Urinary bladder (tissue), 4 donors: ENCODE measurements at places on chromosomes 2 and 18. TPM values are rescaled to one million over a fixed set of nuclear protein-coding genes. Genes with fewer than 3 reads are reported as not detected.

DNA sequence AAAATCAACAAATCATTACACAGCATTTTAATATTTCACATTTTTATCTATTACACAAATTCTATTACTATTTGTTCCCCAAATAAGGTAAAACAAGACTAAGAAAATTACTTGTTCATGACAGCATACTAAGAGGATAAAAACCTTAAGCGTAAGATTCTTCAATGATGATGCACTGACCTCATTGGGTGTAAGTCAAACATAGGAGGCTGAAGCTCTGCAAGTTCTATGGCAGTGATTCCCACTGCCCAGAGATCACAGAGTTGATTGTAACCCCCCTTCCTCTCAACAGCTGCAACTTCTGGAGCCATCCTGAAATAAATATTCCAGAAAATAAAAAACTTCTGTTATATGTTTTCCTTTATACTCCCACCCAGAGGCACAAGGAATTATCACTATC lies 82.2 kb upstream of the CDKL4 start:
- no peak for DNase-seq

- no peak for DNase-seq
Observed at GRCh38 chr2:65275141-65275915, 47.7 kb downstream of the ACTR2 start.

DNA sequence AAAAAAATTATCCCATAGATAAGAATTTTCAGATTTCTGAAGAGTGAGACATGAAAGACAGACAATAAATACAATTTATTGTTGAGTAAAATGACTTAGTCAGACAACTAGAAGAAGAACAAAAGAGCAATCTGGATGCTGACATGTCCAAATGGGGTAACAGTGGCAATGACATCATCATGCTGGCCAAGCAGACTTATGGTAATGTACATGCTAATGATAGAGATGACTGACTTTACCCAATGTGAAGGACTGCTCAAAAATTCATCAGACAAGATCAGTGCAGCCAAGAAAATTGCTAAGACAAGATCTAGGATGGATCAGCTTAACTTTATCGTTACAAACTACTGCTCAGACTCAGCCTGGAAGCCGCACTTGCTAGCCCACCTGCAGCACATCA lies 70.5 kb upstream of the SRD5A2 start:
- DNase-seq: no peak

DNA sequence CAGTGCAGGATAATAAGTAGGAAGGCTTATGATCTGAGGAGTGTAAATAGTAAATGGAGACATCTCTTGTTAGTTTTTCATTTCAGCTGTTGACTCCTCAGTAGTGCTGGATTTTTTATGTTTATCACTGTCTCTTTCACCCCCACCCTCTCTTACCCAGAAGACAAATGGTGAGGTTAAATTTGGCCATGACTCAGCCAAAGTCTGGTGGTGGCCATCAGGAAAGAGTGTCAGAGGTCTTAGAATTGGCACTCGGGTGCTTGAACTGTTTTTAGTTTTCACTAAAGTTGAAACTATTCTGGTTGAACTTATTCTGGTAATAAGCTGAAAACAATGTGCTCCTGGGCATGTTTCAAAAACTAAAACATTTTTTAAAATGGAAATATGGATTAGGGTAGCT lies 123.3 kb downstream of the FHOD3 start:
- DNase-seq: no peak

GRCh38 chr2:134039912-134040581 lies 213.8 kb upstream of the MGAT5 start:
- DNase-seq: no peak

DNA sequence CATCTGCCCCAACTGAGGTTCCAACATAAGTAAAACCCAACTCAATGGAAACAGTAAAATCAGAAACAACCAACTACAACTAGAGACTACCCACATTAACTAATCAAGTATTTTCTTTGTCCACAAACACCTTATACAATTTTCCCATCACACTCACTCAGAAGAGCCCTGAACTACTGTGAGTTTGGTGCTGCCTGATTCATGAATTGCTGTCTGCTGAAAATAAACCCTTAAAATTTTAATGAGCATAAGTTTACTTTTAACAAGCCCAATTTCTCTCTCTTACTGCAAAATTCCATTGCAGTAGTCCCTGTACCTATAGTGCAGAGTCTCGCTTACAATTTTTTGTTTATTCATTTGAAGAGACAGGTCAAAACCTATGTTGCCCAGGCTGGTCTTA lies 203.9 kb downstream of the NBAS start:
- DNase-seq: no peak

GRCh38 chr2:241842620-241843211 lies 16.0 kb downstream of the PDCD1 start:
- no peak for DNase-seq

DNA sequence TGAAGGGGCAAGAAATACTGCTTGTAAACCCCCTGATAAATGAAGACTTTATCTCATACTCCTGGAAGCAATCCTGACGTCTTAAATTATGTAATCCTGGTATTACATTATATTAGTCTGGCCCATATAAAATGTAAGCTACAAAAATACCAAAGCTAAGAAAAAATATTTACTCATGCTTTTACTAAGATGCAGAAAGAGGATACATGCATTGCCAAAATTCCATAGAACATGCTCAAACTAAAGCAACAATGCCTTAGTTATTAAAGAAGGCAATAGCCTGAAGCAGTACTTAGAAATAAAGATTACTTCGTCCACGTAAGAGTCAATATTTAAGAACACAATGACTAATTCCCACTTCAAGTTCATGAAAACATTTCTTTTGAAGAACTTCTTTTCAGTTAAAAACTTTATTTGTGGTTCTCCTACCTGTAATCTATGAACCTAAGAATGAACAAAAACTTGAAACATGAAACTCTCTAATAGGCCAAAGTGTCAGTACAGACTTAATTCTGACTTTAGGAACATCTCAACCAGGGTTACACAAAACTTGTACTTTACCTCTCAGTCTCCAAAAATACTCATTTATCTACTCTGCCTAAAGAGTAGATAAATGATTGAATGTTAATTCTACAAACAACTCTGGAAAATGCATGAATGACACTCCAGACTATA lies 117.3 kb downstream of the THADA start:
- no peak for DNase-seq

Gene SCYGR3
- not detected for total RNA-seq

Gene TWIST2
- total RNA-seq: 20.5 TPM

- no peak for DNase-seq
Observed at GRCh38 chr2:2507417-2507997, 176.4 kb upstream of the MYT1L start.

GRCh38 chr2:218030409-218031195 lies 27.8 kb upstream of the TNS1 start:
- DNase-seq: no peak

Gene MYOM1
- 41.9 TPM for total RNA-seq

DNA sequence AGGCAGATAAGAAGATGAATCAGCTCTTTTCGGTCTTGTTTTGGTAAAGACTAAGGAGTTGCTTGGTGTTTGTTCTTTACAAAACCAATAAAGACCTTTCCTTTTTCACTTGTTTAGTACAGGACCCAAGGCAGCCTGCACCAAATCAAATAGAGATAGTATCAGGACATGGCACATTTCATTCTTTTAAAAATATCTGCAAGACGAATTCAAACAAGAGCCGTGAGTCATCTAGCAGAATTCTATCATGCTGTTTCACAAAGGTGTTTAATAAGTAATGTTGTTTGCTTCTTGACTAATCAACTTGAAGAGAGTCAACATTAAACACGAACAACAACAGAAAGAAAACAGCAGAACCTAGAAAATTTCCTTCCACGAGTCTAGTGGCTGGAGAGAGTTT lies 102.8 kb upstream of the TTN start:
- no peak for DNase-seq

- no peak for DNase-seq
Observed at GRCh38 chr2:140770645-140771044, 1360.2 kb downstream of the LRP1B start.

DNA sequence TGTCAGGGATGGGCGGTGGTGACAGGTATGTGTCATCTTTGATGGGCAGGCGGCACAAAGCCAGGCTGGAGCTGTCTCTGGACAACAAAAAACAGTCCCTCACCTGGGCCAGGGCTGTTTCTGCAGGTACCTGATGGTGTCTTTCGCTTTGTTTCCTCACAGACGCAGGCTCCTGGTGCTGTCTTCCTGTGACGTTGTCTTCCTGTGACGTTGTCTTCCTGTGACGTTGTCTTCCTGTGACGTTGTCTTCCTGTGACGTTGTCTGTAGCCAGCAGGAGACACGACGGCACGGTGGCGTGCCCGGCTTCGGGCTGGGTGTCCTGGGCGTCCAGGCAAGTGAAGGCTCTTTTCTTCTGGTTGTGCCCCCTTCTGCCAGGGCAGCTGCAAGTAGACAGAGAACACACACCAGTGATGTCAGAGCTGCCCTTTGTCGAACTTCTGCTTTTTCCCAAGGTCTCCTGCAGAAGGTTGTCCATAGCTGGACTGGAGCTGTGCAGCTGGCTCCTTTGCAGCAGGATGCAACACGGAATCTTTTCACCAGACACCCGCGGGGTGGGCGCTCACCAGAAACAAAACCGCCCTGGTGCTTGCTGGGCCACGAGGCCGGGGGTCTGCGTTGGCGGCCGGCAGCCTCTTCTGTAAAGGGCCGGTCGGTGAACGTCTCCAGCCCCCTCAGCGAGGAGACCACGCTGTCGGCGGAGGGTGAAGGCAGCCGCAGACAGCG lies 21.1 kb downstream of the GPR35 start:
- no peak for DNase-seq

GRCh38 chr2:45259138-45259537 lies 249.9 kb upstream of the SIX2 start:
- DNase-seq: no peak

- no peak for DNase-seq
Observed at GRCh38 chr2:213696442-213696841, 412.2 kb downstream of the SPAG16 start.

DNA sequence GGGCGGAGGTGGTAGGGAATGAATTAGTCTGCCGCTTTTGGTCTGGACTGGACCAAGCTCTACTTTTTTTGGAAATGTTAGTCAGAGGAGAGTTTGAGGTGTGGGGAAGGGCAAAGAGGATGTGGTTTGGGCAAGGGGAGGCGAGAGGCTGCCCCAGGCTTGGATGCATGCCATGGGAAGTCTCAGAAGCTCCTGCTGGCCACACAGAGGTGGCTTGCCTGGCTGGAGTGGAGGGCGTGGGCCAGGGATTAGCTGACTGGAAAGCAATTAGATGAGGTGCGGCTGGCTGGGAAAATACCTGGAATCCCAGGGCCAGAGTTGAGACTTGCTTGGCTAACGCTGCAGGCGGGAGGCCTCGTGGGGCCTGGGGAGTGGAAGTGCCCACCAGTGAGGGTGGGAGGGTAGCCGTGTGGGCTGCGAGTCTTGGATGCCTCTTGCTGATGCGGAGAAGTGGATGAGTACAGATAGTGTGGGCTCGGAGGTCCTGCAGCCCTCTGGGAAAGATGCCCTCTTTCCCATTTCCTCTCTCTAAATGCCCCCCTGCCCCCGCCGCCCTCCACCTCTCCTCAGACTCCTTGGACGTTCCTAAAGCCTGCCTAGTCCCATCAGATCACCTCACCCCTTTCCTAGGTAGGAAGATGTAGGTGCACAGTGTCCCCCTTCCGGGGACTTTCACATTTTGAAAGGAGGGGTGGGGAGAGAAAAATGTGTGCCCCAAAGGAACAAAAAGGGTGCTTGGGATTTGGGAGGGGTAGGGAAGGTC lies 117.6 kb downstream of the SMAD7 start:
- no peak for DNase-seq

DNA sequence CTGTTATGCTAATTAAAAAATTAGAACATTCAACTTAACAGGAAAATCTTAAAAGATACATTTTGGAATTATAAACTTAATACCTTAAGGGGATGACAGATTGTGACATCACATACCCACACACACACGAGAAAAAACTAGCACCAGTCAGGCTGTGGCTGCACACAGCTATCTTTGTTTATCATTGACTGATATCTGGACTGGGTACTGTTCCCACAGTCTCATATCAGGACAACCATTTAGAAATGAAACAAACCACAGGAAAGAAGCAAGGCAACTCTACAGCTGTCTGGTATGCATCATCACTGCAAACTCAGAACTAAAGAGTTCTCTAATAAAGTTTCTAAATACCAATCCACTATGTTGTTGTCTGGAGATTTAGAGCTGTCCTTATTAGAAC lies 210.9 kb upstream of the SMAD7 start:
- no peak for DNase-seq

Gene RTN4
- total RNA-seq: 288 TPM

DNA sequence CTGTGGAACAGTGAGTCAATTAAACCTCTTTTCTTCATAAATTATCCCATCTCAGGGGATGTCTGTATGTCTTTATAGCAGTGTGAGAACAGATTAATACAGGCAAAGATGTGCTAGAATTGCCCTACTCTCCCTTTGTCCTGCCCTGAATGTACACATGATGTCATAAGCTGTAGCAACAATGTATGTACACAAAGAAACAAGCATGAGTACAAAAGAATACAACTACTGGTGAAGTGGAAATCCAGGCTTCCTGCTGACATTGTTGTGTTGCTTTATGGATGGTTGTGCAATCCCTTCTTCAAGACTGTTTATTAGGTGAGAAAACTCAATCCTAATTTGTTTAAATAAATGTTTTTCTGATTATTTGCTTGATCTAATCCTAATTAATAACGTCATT lies 446.6 kb downstream of the DSC3 start:
- no peak for DNase-seq

Gene PRLH
- total RNA-seq: not detected

Gene ITGB6
- total RNA-seq: 25.2 TPM

Gene ASB18
- not detected for total RNA-seq

DNA sequence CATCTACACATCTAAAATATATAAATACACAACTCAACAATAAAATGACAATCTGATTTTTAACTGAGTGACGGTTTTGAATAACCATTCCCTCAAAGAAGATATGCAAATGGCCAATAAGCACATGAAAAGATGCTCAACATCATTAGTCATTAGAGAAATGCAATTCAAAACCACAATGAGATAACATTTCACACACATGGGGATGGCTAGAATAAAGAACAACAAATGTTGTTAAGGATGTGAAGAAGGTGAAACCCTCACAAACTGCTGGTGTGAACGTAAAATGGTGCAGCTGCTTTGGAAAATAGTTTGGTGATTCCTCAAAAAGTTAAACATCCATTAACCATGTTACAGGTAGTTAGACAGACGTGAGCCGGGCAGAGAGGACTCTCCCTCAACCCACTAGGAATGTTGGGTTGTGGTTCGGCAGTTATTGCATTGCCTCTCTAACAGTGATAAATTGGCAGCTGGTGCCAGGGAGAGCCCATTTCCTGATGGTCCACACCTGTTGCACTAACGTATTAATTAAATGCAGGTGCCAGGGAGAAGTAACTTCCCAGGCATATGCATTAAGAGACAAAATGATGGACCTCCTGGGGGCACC lies 22.3 kb upstream of the DUSP2 start:
- DNase-seq: no peak

- no peak for DNase-seq
Observed at GRCh38 chr2:160910681-160911080, 249.5 kb upstream of the TANK start.

Gene OR6B2
- total RNA-seq: not detected

- DNase-seq: no peak
Observed at GRCh38 chr2:3470166-3470651, 49.1 kb downstream of the ADI1 start.

Gene SKA1
- 11.5 TPM for total RNA-seq

Gene FEV
- total RNA-seq: not detected

GRCh38 chr18:57915248-57915647 lies 112.1 kb upstream of the ATP8B1 start:
- DNase-seq: no peak

Gene TEX44
- not detected for total RNA-seq

Gene NAT8
- not detected for total RNA-seq

Gene DNAH7
- 3.5 TPM for total RNA-seq

Gene SERPINB12
- not detected for total RNA-seq

Gene CDCA7
- 10.1 TPM for total RNA-seq

Gene INPP5D
- total RNA-seq: 13.5 TPM

Gene MOGAT1
- total RNA-seq: not detected
